ENCODE measurements at places on chromosomes 16 and 17.

- DNase-seq, result no peak
Measured at GRCh38 chr17:27329146-27329805, 35.4 kb downstream of the WSB1 start.

DNA sequence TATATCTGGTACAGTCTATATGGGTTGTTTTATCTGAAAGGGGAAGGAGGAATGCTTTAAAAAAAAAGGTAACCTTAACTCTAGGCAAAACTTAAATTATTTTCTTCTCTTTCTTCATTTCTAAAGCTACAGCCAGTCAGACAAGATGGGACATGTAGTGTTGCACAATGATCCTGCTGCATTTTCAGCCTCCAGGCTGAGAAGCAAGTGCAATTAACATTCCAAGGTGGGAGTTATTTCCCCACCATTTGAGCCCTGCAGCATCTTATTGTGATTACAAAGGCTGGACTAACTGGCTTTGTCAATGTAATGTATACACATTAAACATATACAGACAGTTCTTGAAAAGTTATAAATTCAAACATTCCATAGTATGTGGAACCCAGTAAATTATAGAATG lies 22.6 kb upstream of the NF1 start:
- DNase-seq, result no peak

DNA sequence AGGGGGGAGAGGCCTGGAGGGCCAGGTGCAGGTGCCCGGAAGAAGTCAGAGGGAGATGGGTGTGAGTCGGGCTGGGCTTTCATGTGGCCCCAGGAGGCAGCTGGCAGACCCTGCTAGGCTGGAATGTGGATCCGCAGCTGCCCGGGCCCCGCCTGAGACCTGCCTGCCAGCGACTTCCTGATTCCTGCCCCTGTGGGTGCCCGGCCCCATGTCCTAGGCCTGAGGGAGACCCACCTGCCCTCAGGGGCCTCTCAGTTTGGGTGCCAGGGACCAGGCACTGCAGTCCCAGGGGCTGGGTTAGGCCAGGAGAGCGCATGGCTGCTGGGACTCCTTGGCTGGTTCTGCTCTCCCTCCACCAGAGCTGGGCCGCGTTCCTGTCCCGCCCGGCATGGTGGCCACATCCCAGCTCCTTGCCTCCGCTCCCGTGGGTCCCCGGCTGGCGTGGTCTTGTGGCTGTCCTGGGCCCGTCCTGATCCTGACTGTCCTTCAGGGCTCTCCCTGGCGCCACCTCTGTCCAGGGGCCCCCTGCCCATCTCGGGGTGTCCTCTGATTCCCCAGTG lies 22.1 kb upstream of the SPNS2 start:
- no peak for DNase-seq

DNA sequence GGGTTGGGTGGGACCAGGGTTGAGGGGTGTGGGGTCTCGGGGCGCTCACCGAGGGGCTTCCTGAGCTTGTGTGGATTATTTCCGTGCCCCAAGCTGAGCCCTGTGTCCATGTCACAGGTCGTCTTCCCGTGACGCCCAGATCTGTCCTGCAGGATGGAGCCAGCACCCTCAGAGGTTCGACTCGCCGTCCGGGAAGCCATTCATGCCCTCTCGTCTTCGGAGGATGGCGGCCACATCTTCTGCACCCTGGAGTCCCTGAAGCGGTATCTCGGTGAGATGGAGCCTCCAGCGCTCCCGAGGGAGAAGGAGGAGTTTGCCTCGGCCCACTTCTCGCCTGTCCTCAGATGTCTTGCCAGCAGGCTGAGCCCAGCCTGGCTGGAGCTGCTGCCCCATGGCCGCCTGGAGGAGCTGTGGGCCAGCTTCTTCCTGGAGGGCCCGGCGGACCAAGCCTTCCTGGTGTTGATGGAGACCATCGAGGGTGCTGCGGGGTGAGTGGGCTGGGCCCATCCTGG lies 1.0 kb downstream of the TELO2 start:
- DNase-seq, result peak; percentile 8

- DNase-seq, result no peak
Measured at GRCh38 chr16:25038239-25038954, 23.2 kb upstream of the ARHGAP17 start.

GRCh38 chr16:86494039-86494564 lies 16.2 kb upstream of the FOXF1 start:
- no peak for DNase-seq

Measured in NCI-H2227 treated with DMSO at 0.1 percent for 48 hours (cell line).